ENCODE measurements at places on chromosomes 6 and 20. TPM values are rescaled to one million over a fixed set of nuclear protein-coding genes. Genes with fewer than 3 reads are reported as not detected.

TRIM40 gene
- not detected for total RNA-seq

HLA-DRA gene
- 2,056 TPM for total RNA-seq

MCM8 gene
- total RNA-seq: 6.0 TPM

WFDC5 gene
- 1.6 TPM for total RNA-seq

POM121L2 gene
- not detected for total RNA-seq

TFEB gene
- 36.5 TPM for total RNA-seq

C6orf15 gene
- not detected for total RNA-seq

DNA sequence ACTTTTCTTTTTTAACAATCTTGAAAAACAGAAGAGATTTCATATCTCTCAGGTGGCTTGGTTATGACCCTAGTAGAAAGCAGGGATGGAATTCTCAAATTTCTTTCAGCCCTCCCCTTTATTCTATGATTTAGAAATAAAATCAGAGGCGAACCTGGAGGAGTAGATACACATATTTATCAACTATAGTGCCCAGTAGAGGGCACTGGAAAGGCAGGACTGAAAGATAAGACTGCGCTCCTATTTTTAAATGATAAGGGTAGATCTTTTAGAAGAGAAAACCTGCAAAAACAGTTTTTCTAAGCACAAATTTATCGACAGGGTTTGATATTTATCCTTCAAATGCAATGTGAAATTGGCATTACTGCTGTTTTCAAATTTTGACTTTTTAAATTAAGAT is 1296.6 kb downstream of the EPHA7 start:
- H3K36me3 ChIP-seq: no peaks in the 10 kb centered on the region
- no peak overlapping the region for H3K27ac ChIP-seq
- H3K27me3 ChIP-seq: no peaks in the 10 kb centered on the region
- no peaks in the 10 kb centered on the region for H3K4me1 ChIP-seq
- DNase-seq: no peak

- no peak for DNase-seq
- no peaks in the 10 kb centered on the region for H3K4me1 ChIP-seq
- no peaks in the 10 kb centered on the region for H3K36me3 ChIP-seq
Measured at GRCh38 chr6:44668976-44669934, 281.7 kb downstream of the CDC5L start.

DNA sequence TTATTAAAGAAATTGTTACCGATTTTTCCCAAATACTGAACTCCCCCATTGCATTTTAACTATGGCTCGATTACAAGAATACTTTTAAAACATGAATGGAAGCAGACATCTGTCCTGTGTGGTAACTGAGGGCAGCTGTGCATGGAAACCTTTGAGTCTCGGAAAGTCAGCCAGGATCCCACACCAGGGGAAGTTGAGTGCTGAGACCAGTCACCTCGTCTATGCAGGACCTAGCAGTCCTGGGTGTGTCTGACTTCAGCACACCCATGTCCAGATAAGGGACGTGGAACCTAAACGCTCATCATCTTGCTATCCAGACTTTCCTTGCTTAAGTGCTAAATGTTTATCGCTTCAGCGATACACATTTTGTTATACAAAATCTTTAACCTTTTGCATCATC is 6.1 kb downstream of the RIN2 start:
- H3K27me3 ChIP-seq: no peaks in the 10 kb centered on the region
- no peak overlapping the region for H3K27ac ChIP-seq
- no peak for DNase-seq
- no peak overlapping the region for H3K4me3 ChIP-seq
- H3K36me3 ChIP-seq: no peaks in the 10 kb centered on the region
- H3K4me1 ChIP-seq: peaks cover 31% of the 10 kb centered on the region

DNA sequence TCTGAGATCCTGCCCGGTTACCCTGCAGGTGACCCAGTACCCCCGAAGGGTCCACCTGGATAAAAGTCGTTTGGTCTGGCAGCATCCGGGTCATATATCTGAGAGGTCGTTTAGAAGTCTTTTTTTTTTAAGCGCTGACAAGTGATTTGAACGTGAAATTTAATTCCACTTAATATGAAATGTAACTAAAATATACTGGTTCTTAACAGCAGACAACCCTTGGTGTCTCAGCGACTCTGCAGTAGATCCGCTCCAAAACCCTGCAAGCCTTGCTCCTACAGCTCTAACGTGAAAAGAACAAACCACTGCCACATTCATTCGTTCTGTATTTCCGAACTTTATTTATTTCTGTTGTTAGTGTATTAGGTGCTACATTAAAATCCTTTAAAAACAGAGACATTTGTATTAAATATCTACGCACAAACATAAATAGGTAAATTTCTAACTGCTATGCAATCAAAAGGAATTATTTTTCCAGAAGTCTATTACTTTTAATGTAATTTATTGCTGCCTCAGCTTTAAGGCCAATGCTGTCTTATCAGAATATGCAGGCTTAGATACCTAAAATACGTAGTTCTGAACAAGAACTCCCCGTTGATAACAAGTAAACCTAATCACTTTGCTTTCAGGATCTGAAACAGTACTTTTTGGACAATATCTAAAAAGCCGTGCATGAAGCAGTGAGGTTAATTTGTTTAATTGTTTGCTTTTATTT is 33.5 kb upstream of the TCF21 start:
- H3K36me3 ChIP-seq: no peaks in the 10 kb centered on the region
- no peak overlapping the region for H3K4me3 ChIP-seq
- DNase-seq: no peak
- H3K27me3 ChIP-seq: peaks cover 36% of the 10 kb centered on the region
- no peaks in the 10 kb centered on the region for H3K4me1 ChIP-seq
- H3K27ac ChIP-seq: no peak overlapping the region

DNA sequence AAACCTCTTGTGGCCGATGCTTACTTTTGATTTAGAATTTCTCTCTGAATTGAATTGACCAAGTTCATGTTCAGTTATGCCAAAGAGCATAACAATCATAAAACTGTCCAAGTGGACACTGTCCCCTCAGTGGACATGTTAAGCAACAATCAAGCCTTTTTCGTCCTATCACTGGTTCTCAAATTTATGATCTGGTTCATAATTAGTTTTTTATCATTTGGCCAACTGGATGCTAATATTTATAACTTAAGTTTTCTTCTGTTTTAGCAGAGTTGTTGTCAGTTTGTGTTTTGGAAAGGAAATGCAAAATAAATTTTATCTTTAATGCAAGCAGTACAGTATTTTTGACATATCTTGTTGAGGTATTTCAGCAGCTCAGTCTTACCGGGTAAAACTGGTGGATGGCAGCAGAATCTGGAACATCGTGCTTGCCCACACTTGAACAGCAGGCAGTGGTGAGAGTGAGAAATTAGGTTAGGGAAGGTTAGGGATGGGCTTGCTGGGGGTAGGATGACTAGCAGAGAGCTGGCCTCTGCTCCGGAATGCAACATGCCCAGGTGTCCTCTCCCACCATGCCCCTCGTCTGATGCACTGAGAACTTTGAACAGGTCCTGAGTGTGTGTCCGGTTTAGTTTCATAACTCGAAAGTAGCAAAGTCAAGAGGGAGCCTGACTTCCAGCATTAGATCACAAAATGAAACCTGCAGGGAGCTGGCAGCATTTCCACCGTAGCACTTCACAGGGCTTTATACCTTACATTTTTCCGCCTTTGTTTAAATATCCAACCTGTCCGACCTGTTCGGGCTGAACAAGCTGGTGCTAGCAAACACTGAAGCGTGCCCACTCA is 93.1 kb downstream of the RREB1 start:
- H3K27ac ChIP-seq: peak overlapping the region; percentile 75
- no peak overlapping the region for H3K4me3 ChIP-seq
- peak; percentile 85 for DNase-seq
- no peaks in the 10 kb centered on the region for H3K27me3 ChIP-seq
- H3K36me3 ChIP-seq: peaks cover 25% of the 10 kb centered on the region
- peaks cover 65% of the 10 kb centered on the region for H3K4me1 ChIP-seq

DNA sequence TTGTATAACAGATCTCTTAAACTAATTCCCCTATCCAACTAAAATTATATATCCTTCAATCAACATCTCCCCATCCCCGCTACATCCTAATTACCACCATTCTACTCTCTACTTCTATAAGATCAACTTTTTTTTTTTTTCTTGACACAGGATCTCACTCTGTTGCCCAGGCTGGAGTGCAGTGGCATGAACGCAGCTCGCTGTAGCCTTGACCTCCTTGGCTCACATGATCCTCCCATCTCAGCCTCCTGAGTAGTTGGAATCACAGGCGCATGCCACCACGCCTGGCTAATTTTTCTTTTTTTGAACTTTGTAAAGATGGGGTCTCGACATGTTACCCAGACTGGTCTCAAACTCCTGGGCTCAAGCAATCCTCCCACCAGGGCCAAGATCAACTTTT is 5.0 kb downstream of the DNAAF9 start:
- no peaks in the 10 kb centered on the region for H3K27me3 ChIP-seq
- no peaks in the 10 kb centered on the region for H3K36me3 ChIP-seq
- H3K4me3 ChIP-seq: no peak overlapping the region
- no peak for DNase-seq
- H3K4me1 ChIP-seq: peaks cover 26% of the 10 kb centered on the region

DNA sequence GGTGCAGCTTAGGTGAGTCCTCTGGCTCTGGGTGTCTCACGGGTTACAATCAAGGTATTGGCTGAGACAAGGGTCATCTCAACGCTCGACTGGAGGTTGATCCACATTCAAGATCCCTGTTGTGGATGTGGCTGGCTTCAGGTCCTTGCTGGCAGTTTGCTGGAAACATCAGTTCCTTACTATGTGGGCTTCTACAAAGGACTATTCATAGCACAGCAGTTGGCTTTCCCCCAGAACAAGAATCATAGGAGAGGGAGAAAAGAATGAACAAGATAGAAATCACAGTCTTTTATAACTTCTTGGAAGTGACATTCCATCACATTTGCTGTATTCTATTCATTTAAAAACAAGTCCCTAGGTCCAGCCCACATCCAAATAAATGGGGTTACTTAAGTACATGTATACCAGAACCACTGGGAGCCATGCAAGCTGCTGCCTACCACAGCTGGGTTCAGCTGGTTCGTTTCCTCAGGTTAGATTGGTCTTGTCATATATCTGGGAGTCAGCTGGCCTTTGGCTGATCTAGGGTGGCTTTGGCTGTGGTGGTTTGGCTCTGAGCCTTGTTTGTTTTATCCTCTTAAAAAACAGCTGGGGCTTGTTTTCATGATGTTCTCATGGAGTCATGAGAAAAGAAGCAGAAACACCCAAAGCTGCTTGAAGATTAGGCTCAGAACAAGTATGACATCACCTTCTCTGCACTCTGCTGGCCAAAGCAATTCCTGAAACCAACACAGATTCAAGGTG is 433.2 kb upstream of the SPTLC3 start:
- peak; percentile 52 for DNase-seq
- H3K4me1 ChIP-seq: no peaks in the 10 kb centered on the region
- peak overlapping the region; percentile 46 for H3K27ac ChIP-seq
- H3K36me3 ChIP-seq: no peaks in the 10 kb centered on the region

- H3K36me3 ChIP-seq: no peaks in the 10 kb centered on the region
- no peak overlapping the region for H3K4me3 ChIP-seq
- DNase-seq: no peak
Measured at GRCh38 chr20:14142171-14142570, 146.9 kb downstream of the MACROD2 start.

DNA sequence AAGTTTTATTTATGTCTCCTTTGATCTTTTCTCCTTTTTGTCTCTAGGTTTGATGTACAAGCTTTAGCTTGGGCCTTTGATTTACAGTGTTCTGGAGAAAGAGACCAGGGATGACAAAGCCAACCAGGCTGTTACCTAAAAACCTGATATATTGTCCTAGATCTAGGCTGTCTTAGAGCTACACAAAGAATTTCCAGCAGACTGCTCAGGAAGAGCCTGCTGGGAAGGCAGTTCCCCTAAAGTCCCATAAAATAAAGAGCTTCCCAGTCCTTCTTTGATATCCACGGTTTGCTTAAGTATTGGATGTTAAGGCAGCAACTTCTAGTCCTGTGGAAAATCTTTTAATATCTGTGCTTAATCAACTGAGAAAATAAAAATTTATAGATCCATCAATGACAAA is 70.5 kb downstream of the SHLD1 start:
- H3K4me3 ChIP-seq: no peak overlapping the region
- no peaks in the 10 kb centered on the region for H3K4me1 ChIP-seq
- H3K36me3 ChIP-seq: no peaks in the 10 kb centered on the region
- H3K27ac ChIP-seq: no peak overlapping the region
- no peaks in the 10 kb centered on the region for H3K27me3 ChIP-seq

- peaks cover 14% of the 10 kb centered on the region for H3K4me1 ChIP-seq
- peaks cover 19% of the 10 kb centered on the region for H3K36me3 ChIP-seq
Measured at GRCh38 chr20:37365760-37366638, 20.1 kb downstream of the SRC start.
